ENCODE measurements at places on chromosomes 2 and 18.

- DNase-seq, result no peak
Observed at GRCh38 chr2:176158186-176158591, 1.1 kb downstream of the HOXD3 start.

DNA sequence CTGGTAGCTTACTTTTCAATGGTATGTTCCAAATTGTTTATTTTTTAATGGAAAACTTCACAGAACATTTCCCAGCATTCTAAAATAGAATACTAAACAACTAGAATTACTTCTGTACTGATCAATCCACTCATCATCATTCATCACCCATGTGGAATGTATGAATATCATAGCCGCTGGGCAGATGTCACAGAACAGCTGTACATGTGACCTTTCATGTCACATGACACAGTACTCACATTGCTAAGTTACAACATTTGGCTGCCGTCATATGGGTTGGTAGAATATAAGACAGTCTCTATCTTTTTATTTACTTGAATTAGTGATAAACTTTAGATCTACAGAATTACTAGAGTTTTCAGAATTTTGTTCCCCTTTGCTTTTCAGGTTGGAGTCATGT lies 387.6 kb downstream of the ZEB2 start:
- no peak for DNase-seq

GRCh38 chr2:75570948-75571729 lies 10.4 kb upstream of the EVA1A start:
- DNase-seq, result no peak

GRCh38 chr2:216012133-216012829 lies 1.1 kb downstream of the MREG start:
- DNase-seq, result no peak

DNA sequence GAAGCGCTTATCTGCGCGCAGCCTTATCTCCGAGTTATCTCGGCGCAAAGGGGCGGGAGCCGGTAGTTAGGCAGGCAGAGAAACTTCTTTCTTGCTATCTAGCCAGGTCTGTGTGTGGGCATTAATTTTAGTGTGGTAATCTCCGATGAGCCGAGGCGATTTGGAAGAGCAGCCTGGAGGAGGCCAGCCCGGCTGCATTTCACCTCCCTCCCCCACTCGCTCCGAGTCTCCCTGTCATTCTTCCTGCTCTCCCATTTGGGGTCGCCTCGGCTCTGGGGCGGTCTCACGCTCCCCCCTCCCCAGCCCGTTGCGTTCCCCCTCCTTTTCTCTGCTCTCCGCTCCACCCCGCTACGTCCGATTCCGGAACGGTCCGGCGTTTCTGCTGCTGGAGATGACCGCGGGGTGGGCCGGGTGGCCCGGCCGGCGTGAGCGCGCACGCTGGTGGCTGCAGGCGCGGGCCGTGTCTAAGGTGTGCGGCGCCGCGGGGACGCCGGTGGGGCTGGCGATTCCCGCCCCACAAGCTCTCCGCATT lies 566 bp downstream of the GATA6 start:
- DNase-seq, result no peak

- no peak for DNase-seq
Observed at GRCh38 chr2:233976087-233976486, 58.9 kb downstream of the TRPM8 start.

DNA sequence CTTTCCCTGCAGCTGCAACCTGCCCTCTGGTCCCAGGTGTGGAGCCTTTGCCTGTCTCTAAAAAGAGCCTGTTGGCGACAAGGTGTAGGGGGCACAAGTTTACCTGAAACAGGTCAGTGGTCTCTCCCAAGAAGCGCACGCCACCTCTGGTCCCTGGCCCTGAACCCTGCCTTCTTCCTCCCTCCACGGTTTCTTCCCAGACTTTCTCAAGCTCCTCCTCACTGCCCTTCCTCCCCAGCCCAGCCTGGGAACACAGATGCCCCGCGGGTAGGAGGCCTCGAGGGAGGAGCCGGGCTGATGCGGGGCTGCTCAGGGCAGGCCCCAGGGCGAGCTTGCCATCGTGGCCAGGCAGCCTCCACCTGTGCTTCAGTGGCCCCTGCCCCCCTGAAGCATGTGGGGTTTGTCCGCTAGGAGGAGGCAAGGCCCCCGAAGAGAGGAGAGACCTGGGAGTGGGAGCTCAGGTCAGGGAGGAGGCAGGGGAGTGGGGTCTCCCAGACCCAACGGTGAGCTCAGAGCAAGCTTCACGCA lies 89.5 kb downstream of the SMAD7 start:
- DNase-seq, result no peak

GRCh38 chr2:198702796-198703195 lies 754.9 kb downstream of the SATB2 start:
- DNase-seq, result no peak

- DNase-seq, result no peak
Observed at GRCh38 chr2:38181806-38182491, 106.0 kb upstream of the CYP1B1 start.

- DNase-seq, result no peak
Observed at GRCh38 chr2:42464631-42465030, 29.2 kb downstream of the KCNG3 start.

DNA sequence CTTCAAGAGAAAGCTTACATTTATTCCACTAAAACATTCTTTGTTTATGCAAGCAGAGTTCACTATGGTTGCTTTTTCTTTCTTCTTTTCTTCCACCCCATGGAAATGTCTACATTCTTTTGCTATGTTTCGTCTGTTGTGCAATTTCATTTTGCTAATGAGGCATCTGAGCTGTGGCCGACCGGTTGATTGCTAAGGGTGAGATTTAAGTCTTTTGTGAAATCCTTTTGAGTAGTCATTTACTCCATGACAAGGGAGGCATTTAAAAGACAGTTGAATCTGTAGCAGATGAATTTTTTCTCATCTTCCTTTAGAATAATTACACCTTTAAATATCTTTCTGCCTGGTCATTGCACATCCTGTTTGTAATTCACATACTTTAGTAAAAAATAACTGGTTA lies 324.1 kb upstream of the THUMPD2 start:
- DNase-seq, result no peak

GRCh38 chr18:79387615-79388014 lies 8.1 kb upstream of the NFATC1 start:
- no peak for DNase-seq

DNA sequence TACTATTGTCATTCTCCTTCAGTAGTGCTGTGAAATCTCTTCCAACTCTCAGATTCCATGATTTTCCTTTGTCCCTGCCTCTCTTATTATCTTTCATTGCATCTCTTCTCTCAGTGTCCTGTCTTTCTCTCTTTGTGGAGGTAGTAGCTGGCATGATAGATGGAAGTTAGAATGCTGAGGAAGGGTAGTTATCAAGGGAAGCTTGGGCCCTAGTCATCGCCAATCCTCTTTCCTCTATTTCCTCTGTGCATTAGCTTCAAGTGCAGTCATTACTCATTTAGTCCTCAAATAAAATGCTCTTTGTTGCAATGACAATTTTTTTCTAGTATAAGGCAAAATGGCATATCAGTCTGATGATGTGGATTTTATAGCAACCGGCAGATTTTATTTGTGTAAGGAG lies 207.7 kb downstream of the CAMKMT start:
- DNase-seq, result no peak

GRCh38 chr2:126187668-126188067 lies 468.3 kb upstream of the GYPC start:
- no peak for DNase-seq

DNA sequence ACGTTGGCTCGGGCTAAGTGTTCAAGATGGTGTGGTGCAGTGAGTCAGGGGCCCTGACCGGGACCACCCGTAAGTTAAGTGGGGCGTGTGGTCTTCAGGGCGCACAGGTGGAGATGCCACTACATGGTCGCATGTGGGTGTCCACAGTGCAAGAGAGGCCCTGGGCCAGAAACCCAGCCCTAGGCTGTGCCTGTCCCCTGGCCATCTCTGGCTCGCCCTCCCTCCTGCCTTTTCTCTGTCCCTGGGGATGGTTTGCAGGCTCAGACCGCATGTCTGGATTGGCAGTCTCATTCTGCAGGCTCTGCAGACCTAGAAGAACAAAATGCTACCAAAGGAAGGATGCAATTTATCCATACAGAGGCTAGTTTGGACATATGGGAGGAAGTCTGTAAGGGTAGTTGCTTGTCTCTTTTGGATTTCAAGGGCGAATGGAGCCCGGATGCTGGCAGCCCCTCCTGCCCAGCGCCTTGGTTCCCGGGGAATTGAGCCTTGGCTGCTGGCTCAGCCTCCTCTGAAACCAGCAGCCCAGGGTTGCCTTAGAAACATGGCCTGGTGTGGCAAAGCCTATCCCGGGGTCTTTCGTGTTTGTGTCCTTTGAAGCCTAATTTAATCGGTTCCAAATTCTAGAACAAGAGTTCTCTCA lies 417.5 kb upstream of the HS6ST1 start:
- DNase-seq, result no peak

DNA sequence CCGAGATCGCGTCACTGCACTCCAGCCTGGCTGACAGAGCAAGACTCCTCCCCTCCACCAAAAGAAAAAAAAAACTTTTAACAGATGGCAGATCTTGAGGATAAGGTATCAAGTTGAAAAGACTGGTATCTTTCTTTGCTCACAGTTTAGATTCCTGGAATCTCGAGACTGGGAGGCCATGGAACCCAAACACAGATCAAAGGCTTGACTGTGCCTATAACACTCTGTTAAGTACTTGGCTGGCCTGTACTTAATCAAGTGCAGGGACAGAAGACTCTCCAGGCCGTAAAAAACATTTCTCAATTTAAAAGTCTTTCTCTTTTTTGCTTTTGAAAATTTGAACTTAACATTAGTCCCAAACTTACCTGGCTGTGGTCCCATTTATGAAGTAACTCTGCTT lies 107.1 kb upstream of the ZNF516 start:
- no peak for DNase-seq

- no peak for DNase-seq
Observed at GRCh38 chr2:64391424-64391823, 62.5 kb upstream of the LGALSL start.

- no peak for DNase-seq
Observed at GRCh38 chr2:96151595-96152303, 6.5 kb upstream of the DUSP2 start.

- no peak for DNase-seq
Observed at GRCh38 chr2:101113441-101114267, 37.5 kb downstream of the TBC1D8 start.

- no peak for DNase-seq
Observed at GRCh38 chr2:67628892-67629291, 231.8 kb downstream of the ETAA1 start.

DNA sequence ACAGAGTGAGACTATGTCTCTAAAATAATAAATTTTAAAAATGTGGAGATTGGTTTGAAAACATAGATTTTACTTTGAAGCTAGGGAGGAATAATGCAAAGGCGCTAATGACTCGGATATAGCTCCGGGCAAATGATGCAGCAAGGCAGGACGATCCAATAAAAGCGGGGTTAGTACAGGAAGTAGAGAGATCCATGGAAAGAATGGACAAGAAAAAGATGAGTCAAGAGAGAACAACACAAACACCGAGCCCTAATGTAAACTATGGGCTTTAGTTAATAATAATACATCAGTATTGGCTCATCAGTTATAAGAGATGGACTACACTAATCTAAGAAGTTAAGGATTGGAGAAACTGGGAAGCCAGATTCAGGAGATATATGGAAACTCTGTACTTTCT lies 74.5 kb downstream of the QPCT start:
- DNase-seq, result no peak

- DNase-seq, result no peak
Observed at GRCh38 chr2:203809084-203809521, 58.5 kb upstream of the CTLA4 start.

GRCh38 chr2:128260239-128261138 lies 58.2 kb downstream of the HS6ST1 start:
- no peak for DNase-seq

DNA sequence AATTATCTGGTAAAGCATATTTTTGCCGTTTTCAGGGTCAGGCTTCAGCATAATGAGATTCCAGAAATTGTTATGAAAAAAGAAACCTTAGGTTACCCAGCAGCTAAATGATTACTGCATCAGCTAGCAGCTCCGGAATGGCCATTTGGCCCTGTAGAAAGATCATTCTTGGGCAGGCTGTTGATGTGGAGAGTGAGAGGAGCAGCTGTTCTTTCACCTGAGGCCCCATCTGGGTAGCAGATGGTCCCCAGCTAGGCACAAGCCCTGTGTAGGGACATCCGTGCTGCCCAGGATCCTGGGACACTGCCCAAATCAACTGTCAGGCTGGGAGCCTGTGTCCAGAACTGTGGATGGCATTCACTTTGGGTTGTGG lies 61.8 kb downstream of the NEDD4L start:
- DNase-seq, result no peak

GRCh38 chr2:195663007-195663406 lies 6.0 kb downstream of the SLC39A10 start:
- DNase-seq, result no peak

DNA sequence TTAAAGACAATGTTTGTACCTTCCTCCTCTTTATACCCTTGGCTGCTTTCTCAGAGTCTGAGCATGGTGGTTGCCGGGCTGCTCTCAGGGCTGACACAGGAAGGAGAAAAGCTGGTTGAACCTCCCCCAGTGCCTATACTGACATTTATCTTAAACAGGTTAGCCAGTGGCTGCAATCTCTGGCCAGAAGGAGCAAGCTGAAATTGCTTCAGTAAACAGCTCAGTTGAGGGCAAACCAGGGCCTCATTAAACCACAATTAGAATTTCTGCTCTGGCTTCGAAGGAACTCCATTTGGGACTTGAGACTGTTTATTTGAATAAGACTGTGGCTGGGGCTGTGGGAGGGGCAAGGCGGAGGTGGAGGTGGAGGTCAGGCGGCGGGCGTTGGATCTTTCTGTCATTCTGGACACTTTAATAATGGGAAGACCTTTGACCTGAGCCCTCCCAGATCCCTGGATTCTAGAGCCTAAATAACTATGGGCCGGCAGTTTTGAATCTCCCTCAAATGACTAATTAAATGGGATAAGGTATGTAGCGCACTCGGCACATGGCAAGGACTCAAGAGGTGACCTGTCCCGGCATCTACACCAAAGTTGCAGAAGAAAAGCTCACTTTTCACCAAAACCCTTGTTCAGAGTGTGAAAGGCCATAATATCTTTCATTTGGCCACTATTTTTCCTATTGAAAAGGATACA lies 120.6 kb upstream of the MYCN start:
- no peak for DNase-seq

- no peak for DNase-seq
Observed at GRCh38 chr2:64243081-64244036, 99.1 kb upstream of the PELI1 start.

DNA sequence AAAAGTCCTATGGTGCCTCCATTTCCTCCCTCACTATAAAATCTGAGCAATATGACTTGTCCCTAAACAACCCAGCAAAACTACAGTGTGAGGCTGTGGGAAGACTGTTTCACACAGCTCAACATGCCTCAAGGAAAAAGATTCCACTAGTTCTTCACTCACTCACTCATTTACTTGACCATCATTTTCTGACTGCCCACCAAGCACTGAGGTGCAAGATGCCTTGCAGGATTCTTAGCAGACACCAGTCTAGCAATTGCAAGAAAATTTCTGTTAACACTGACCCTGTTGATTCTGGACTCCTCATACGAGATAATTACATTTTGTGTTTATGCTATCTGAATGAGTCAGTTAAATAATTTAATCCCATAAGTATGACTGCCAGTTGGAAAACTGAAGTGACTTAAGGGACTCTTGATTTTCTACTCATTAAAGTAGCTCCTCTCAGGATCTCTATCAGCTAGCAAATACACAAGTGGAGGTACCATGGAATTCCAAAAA lies 51.9 kb upstream of the PCBP1 start:
- DNase-seq, result no peak

- DNase-seq, result no peak
Observed at GRCh38 chr18:57806978-57807285, 3.8 kb upstream of the ATP8B1 start.
